ENCODE measurements at places on chromosomes 16 and 17.

GRCh38 chr17:79057737-79058385, 16.8 kb upstream of the ENGASE start:
- no peak for DNase-seq
- H3K4me1 ChIP-seq: no peaks in the 10 kb centered on the region
- H3K27ac ChIP-seq: peak overlapping the region; percentile 85
- peaks cover 17% of the 10 kb centered on the region for H3K36me3 ChIP-seq

- H3K4me3 ChIP-seq: no peak overlapping the region
- H3K4me1 ChIP-seq: no peaks in the 10 kb centered on the region
- no peaks in the 10 kb centered on the region for H3K36me3 ChIP-seq
- no peaks in the 10 kb centered on the region for H3K27me3 ChIP-seq
Observed at GRCh38 chr17:12407495-12408252, 258.0 kb upstream of the MYOCD start.

DNA sequence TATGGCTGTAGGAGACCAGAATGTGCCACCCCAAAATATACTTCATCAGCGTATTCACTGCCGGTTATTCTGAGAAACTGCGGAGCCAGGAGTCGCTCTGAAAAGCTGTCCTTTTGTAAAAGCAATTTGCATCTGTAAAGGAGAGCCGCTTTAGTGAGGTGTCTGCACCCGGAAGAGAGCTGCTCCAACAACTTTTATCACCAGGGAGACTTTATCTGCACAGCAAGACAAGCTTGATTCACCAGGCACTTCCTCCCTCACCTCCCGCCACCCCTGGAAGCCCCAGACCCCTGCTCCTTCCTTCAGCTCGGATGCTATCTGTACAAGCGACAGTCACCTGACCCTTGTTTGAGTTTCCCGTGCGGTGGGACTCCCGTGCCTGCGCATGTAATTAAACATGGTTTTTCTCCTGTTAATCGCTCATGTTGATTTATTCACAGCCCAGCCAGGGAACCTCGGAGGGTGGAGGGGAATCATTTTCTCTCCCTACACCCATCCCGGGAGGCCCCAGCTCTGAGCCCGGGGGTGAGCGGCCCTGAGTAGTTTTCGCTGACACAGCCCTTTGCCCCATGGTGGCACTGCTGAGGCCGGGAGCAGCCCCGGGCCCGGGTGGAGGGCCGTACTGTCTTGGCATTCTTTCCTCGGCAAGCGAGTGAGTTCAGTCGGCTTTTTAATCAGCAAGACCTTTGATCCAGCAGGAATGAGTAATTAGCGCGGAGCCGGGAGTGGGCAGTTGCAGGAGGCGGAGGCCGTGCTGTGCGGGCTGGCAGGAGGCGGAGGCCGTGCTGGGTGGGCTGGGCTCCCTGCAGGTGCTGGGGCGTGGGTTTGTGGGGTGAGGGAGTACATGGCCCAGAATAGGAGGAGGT, 222.7 kb upstream of the CIBAR2 start:
- peaks cover 67% of the 10 kb centered on the region for H3K27me3 ChIP-seq
- peak overlapping the region; percentile 14 for H3K27ac ChIP-seq
- peak overlapping the region; percentile 86 for H3K4me3 ChIP-seq
- no peak for DNase-seq

- H3K36me3 ChIP-seq: no peaks in the 10 kb centered on the region
- no peak overlapping the region for H3K27ac ChIP-seq
- H3K4me1 ChIP-seq: peaks cover 12% of the 10 kb centered on the region
- peaks cover 56% of the 10 kb centered on the region for H3K27me3 ChIP-seq
Observed at GRCh38 chr17:50056961-50057330, 1.0 kb downstream of the ITGA3 start.

DNA sequence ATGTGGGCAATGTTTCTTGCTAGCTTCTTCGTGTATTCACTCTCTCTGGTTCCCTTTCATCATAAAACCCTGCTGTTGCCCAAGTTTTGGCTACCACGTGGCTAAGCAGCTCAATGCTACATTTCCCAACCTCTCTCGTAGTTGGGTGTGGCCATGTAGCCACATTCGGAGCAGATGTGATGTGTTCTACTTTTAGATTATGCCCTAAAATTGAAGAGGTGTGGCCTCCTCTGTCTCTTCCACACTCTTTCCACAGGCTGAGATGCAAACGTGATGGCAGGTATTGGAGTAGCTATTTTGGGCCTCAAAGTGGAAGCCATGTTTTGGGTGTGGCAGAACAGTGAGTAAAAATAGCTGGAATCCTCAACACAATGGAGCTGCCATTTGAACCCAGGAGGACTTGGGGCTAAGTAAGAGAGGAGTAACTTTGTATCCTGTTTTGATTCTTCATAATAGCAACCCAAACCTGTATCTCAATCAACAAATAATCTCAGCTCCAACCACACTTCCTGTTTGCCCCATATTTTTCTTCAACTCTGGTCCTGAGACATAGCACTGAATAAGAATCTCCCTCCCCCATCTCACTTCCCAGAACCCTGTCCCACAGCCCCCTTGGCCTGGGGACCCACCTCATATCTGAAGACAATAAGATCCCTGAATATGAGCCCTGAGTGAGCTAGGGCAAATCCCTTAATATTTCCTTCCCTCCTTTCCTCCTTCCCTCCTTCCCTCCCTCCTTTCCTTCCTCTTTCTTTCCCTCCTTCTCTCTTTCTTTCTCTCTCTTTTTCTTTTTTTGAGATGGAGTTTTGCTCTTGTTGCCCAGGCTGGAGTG, 4.0 kb downstream of the NUPR1 start:
- DNase-seq: no peak
- no peak overlapping the region for H3K27ac ChIP-seq
- H3K4me3 ChIP-seq: no peak overlapping the region
- peaks cover 4% of the 10 kb centered on the region for H3K27me3 ChIP-seq

DNA sequence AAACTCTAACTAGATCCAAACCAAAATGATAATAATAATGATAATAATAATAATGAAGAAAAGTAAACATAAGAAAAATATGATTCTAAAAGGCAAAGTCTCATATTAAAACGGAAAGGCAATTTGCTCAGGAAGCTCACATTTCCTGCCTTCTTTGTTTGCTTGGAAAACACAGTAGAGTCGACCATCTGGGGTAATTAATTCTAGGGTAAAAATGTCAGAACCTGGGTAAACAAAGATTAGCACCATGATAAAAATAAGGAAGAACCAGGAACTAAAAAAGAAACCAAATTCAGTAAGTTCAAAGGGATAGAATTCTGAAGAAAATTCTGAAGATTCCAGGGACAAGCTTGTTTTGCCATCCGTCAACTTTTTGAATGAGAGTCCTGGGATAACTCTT, 16.2 kb downstream of the KRABD2 start:
- no peaks in the 10 kb centered on the region for H3K27me3 ChIP-seq
- H3K4me3 ChIP-seq: no peak overlapping the region
- no peak overlapping the region for H3K27ac ChIP-seq
- H3K36me3 ChIP-seq: no peaks in the 10 kb centered on the region
- no peak for DNase-seq

DNA sequence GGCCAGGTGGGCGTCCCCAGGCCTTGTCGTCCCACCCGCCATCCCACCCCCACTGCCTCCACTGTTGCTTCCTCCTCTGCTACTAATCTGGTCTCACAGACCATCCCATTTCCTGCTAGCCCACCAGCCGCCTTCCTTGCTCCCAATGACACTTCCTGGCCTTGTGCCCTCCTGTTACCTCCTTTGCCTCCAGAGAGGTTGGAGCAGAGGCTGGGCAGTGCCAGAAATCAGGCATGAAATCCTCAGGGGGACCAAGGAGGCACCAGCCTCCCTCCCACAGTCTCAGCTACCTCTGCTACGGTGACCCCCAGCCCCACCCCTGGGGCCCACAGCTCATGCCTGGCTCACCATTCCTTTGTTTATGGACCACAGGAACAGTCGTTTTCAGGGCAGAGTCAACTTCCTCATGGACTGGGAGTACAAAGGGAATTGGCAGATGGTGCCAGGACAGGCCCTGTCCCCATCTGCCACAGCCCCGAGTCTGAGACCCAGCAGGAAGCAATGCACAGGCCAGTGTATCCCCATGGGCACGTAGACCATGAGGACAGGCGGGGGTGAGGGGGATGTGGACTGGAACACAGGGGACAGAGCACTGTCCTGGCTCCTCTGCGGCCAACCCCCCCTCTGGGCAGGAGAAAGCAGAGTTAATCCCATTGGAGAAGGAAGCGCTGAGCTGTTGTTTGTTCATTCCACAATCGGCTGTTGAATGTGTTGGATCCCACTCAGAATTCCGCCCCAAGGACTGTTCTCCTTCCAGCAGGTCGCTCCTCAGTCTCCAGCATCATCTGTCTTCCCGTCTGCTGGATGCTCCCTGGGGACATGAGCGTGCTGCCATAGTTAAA, 2.2 kb upstream of the CDH5 start:
- H3K36me3 ChIP-seq: peaks cover 8% of the 10 kb centered on the region
- no peak overlapping the region for H3K27ac ChIP-seq
- H3K27me3 ChIP-seq: peaks cover 39% of the 10 kb centered on the region

GRCh38 chr17:4161967-4162305, 18.9 kb downstream of the CYB5D2 start:
- H3K27me3 ChIP-seq: no peaks in the 10 kb centered on the region
- peak overlapping the region; percentile 84 for H3K27ac ChIP-seq
- H3K4me3 ChIP-seq: no peak overlapping the region
- H3K4me1 ChIP-seq: peaks cover 14% of the 10 kb centered on the region
- H3K36me3 ChIP-seq: peaks cover 18% of the 10 kb centered on the region
